ENCODE measurements at places on chromosomes 7 and 10.

GRCh38 chr7:55063633-55064032 is 44.8 kb downstream of the EGFR start:
- no peak for DNase-seq

- DNase-seq, result no peak
Measured at GRCh38 chr7:117698018-117698417, 175.2 kb downstream of the CTTNBP2 start.

- DNase-seq, result no peak
Measured at GRCh38 chr7:107125475-107125874, 43.3 kb upstream of the HBP1 start.

DNA sequence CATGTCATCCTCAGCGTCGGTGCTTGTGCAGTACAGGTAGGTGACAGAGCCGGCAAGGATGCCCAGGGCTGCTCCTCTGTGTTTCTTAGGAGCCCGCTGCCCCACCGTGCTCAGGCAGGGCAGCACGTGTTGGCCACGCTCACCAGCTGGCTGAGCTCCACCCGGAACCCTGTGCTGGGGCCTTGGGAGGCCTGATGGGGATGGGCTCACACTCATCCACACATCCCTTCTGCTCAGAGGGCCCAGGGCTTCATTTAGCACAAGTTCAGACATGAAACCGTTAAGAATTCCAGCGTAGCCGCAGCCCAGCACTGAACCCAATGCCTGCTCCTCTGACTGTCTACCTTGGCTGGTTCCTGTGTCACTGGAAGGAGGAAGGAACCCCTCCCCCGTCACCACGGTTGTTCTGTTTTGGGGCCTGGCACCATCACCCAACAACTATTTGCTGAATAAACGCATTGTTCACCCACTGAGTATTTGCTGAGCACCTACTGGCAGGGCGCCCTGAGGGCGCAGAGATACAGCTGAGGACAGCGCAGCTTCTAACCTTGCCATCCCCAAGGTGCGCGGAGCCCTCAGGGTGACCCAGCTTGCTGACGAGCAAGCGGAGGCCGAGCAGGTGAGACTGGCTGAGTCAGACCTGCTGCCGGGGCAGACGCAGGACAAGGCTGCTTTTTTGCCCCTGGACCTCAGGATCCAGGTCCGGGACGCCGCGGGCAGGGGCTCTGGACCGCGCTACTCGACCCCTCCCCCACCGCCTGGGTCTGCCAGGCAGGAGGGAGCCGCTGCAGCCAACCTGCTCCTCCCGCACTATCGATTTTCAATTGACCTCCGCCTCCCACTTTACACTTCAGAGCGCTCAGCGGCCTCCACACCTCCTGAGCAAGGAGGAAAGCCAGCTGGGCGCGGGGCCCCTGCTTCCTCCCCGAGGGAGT is 50.6 kb upstream of the RET start:
- DNase-seq, result no peak

GRCh38 chr7:1733206-1733907 is 63.3 kb downstream of the ELFN1 start:
- DNase-seq, result no peak

GRCh38 chr10:109741712-109742111 is 181.6 kb downstream of the XPNPEP1 start:
- DNase-seq, result no peak

DNA sequence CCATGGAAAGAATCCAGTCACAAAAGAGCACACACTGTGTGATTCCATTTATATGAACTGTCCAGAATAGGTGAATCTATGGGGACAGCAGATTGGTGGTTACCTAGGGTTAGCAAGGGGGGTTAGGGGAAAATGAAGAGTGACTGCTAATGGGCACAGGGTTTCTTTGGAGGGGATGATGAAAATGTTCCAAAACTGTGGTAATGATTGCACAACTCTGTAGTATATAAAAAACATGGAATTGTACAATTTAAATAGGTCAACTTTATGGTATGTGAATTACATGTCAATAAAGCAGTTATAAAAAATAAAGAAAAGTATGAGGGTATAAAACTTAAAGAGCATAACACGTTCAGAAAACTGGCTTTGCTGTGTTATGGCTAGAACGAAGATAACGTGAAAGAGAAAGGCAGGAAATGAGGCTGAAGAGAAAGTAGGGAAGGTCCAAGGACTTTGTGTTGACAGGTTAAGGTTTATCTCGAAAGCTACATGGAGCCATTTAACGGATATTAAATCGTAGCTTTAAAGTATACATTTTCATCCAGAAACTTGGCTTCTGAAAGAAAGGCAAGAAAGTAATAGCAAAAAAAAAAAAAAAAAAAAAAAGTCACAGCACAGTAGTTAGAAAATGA is 26.4 kb upstream of the MSS51 start:
- DNase-seq, result no peak

DNA sequence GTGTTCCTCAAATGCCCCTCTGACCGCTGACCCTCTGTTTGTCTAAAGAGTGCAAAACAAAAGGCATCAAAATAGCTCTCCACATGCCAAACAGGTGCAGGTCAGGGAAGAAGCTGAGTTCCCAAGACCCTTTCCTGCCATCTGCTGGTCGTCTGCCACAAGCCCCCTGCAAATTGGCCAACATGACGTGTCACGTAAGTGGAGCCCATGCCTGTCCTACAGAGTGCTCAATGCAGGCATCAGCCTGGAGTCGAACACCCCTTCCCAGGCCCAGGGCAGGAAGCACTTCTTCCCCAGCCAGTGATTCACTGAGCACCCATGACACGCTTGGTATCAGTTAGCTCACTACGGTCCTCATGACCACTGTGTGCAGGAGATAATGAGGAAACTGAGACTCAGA is 14.1 kb downstream of the TMEM72 start:
- DNase-seq, result no peak

GRCh38 chr7:4815121-4815520 is 39.7 kb downstream of the AP5Z1 start:
- DNase-seq, result no peak

- DNase-seq, result no peak
Measured at GRCh38 chr7:135251496-135252391, 18.1 kb downstream of the STRA8 start.

GRCh38 chr7:28964056-28964455 is 5.9 kb upstream of the TRIL start:
- DNase-seq, result no peak

DNA sequence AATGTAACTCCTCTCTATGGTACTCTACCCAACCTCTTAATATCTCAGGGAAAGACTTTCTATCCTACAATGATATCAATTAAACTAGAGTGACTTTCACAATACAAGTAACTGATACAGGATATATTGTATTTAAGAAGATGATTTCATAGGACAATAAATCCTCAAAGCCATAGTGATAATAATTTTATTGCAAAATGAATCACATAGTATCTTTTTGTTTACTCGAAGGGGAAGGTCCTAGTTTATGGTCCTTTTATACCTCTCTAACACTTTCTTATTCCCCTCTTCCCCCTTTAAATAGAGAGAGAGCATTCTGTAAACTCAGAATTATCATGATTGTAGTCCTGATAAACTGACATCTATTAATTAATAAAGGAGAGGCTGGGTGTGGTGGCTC is 56.4 kb downstream of the TMEM106B start:
- no peak for DNase-seq

GRCh38 chr7:6430271-6430940 is 17.3 kb downstream of the DAGLB start:
- no peak for DNase-seq

GRCh38 chr10:33214174-33214573 is 120.3 kb downstream of the NRP1 start:
- no peak for DNase-seq

- DNase-seq, result no peak
Measured at GRCh38 chr10:28266449-28267224, 36.2 kb downstream of the MPP7 start.

DNA sequence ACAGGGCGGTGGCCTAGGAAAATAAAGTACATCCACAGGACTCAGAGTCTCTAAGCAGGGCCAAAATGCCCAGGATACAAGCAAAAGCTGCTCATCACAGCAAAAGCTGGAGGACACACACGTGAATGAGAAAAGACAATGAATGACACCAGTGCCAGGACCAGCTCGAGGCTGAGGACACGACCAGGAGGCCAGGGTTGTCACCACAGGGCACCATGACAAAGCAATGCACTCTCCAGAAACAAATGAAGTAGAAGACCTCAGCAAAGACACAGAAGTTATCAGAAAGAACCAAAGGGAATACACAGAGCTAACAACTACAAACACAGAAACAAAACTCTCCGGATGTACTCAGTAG is 92.1 kb downstream of the FOXL3 start:
- no peak for DNase-seq

- no peak for DNase-seq
Measured at GRCh38 chr7:34086064-34086463, 180.7 kb downstream of the BMPER start.

DNA sequence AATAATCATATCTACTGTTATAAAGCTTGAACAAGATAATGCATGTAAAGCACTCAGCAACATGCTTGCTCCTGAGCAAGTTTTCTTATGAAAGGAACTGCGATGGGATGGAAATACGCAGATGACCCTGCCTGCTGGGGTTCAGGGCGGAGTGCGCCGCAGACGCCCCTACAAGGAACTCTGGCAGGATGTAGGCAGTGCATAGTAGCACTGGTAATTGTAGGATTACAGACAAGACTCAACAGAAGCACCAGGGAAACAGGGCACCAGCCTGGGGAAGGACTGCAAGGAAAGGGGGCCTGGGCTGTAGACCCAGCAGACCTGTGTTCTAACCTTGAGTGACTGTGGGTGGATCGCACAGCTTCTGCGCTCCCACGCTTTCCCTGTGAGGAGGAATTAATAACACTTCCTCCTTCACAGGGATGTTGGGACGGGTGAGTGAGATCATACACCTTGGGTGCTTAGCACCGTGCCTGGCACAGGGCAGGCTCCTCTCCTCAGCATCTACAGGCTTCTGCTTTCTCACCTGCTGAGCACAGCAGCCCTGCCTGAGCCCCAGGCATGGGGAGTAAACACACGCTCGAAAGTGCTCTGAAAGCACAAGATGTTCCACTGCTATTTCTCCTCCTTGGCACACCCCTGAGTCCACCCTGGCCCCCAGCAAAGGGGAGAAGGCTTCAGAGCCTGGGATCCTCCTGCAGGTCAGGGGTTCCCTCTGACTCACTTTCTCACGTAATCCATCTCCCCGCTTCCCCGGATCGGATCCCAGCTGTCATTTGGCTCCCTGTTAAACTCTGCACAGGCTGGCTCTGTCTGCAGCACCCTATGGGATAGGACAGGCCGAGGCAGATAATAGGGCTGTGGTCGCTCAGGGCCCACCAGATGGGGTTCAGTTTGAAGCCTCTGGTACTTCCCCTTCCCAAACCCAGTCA is 19.2 kb downstream of the ITPRIP start:
- no peak for DNase-seq

DNA sequence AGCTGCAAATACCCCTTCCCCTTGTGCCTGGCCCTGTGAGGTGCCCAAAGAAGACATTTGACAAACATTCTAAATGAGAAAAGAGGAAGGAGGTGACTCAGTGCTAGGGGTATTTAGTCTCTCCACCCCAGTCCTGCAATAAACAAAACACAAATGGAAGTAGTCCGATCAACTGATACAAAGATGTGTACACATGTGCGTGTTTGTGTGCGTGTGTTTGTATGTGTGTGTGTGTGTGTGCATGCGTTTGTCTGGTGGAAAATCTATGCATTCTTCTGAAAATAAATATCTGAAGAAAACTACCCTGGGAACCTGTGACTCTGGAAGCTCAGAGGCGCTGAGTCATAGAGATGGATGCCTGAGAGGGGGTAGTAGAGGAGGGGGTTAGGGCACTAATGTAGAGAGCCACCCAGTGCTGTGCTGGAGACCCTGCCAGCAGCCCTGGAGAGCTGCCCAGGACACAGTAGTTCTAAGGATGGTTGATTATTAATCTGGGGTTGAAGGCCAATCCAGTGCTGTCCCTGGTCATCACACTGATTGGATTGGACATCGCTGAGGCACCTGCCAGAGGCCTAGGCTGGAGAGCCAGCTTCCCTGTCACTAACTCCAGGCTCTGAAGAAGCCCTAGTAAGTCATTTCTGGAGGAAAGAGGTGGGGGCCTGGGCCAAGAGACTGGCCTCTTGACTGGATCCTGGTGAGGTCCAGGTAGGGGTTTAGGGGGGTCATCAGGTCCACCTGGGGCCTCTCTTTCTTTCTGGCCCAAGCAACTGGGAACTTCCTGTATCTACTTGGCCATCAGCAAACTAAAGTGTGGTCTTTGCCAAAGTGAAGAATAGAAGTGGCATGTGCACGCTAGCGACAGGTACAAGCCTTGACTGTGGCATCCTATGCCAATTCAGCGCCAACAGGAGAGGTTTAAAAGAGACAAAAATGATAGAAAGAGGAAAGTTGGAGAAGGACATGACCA is 18.5 kb downstream of the SFTPA1 start:
- no peak for DNase-seq

DNA sequence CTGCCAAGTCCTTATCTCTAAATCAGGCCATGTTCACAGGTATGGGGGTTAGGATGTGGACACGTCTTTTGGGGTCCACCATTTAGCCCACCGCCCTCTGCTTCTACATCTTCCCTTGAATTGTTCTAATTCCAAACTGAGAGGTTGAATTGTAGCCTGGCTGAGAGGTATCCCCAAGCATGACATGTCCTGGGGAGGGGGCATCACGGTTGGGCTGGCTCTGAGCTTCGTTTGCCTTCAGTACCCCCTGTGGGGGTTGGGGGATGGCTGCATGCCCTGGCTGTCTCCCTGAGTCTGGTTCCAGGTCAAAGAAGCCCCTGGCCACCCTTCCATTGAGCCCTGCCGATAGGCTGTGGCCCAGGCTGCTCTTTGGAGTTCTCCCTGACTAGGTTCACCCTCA is 204.6 kb downstream of the GLRX3 start:
- no peak for DNase-seq

DNA sequence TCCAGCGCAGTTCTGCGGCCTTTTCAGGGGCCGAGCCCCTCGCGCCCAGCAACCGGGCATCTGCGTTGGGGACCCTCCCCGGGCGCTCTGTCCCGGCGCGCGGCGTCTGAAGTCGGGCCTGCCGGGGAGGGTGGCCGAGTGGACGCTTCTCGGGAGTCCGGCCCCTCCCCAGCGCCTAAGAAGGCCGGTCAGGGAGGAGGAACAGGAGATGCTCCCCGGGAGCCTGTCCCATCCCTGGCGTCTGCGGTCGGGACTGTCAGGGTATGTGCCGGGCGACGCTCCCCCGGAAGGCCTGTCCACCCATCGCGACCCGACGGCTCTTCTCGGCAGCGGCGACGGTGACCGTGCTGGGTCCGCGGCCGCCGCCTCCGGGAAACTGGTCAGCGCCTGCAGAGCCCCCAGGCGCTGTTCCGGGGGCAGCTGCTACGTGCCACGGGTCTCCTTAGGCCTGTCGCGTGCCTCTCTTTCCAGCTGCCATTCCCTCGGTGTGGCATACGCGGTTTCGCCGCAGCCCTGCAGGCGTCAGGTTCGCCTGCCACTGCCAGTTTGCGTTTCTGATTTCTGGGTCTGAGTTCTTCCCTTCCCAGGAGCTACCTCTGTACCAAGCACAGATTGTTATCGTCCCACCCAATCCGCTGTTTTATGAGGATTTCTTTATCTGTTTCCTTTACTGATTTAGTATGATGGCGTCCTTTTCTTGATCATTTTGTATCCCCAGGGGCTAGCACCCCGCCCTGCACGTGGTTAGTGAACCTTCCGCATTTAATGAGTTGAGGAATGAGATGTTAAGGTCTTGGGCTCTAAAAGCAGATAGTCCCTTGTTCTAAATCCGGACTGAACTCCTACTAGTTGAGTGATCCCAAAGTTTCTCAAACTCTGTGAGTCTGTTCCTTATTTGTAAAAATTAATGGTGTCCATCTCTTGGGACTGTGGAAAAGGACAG is 782 bp downstream of the IFIT5 start:
- DNase-seq, result peak; percentile 9
